ENCODE measurements at places on chromosomes 5 and 9. TPM values are rescaled to one million over a fixed set of nuclear protein-coding genes. Genes with fewer than 3 reads are reported as not detected.
A peak's percentile ranks its signal among the peaks of the same experiment; 100 is the strongest.

- no peak for DNase-seq
- no peaks in the 10 kb centered on the region for H3K27me3 ChIP-seq
- no peak overlapping the region for H3K27ac ChIP-seq
- H3K4me3 ChIP-seq = no peak overlapping the region
Observed at GRCh38 chr5:55672477-55672911, 39.6 kb downstream of the SLC38A9 start.

The RELL2 gene
- total RNA-seq = 6.3 TPM

- no peak for DNase-seq
- no peaks in the 10 kb centered on the region for H3K27me3 ChIP-seq
- no peaks in the 10 kb centered on the region for H3K4me1 ChIP-seq
- H3K36me3 ChIP-seq = no peaks in the 10 kb centered on the region
- H3K27ac ChIP-seq = no peak overlapping the region
Observed at GRCh38 chr5:6046296-6046967, 331.9 kb downstream of the MED10 start.

GRCh38 chr5:117568622-117569021, 994.0 kb upstream of the SEMA6A start:
- no peaks in the 10 kb centered on the region for H3K27me3 ChIP-seq
- H3K27ac ChIP-seq = no peak overlapping the region
- H3K36me3 ChIP-seq = no peaks in the 10 kb centered on the region
- no peak for DNase-seq
- no peak overlapping the region for H3K4me3 ChIP-seq
- no peaks in the 10 kb centered on the region for H3K4me1 ChIP-seq

GRCh38 chr5:163505368-163506094, at the start of gene MAT2B:
Gene MAT2B, plus strand, starts transcription at chr5:163505619. Its CDS starts 68 bp downstream, at chr5:163505687.
- H3K27me3 ChIP-seq = no peaks in the 10 kb centered on the region
- H3K36me3 ChIP-seq = no peaks in the 10 kb centered on the region

GRCh38 chr5:10576121-10576789, 12.4 kb downstream of the ANKRD33B start:
- no peaks in the 10 kb centered on the region for H3K4me1 ChIP-seq
- no peak for DNase-seq
- no peaks in the 10 kb centered on the region for H3K27me3 ChIP-seq
- no peaks in the 10 kb centered on the region for H3K36me3 ChIP-seq
- no peak overlapping the region for H3K27ac ChIP-seq

The GNAQ gene
- 95.5 TPM for total RNA-seq

The LCN15 gene
- not detected for total RNA-seq

- H3K4me1 ChIP-seq = no peaks in the 10 kb centered on the region
- H3K27ac ChIP-seq = peak overlapping the region; percentile 46
- H3K36me3 ChIP-seq = no peaks in the 10 kb centered on the region
- no peak overlapping the region for H3K4me3 ChIP-seq
Observed at GRCh38 chr9:93065135-93065720, 6.7 kb downstream of the SUSD3 start.

The SPINK6 gene
- total RNA-seq = 0.42 TPM

DNA sequence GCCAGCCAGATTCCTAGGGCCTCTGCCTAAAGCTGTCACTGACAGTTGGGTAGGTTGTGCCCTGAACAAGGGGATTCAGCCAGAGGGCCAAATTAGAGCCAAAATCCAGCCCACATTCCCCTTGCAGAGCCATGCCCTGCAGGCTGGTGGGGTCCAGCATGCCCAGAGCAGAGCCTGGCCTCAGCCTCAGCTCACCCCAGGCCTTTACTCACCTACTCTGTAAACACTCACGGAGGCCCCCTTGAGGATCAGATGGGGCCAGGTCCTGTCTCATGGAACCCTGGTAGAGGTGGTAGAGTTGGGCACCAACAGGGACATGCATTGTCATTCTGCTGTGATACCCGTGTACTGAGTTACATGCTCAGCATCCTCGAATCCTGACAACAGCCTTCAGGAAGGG, 74.9 kb downstream of the LMX1B start:
- H3K36me3 ChIP-seq = no peaks in the 10 kb centered on the region
- no peak for DNase-seq

DNA sequence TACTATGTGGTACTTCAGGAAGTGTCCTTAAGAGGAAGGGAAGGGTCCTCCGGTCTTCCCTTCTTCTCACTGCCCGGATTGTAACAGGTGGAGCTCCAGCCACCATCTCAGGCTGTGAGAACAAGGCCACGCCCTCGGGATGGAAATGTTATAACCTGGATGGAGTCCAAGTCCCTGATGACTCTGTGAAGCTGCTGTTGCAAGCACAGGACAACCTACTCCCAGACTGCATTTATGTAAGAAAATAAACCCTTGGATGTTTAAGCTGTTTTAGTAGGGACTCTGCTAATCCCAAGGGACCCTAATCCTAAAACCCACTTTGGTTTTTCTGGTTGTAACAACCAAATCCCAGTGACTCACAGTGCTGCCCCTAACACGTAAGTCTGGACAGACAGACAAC, 221.6 kb downstream of the ACTL7B start:
- H3K27ac ChIP-seq = no peak overlapping the region
- no peak for DNase-seq
- no peaks in the 10 kb centered on the region for H3K36me3 ChIP-seq
- no peaks in the 10 kb centered on the region for H3K27me3 ChIP-seq

DNA sequence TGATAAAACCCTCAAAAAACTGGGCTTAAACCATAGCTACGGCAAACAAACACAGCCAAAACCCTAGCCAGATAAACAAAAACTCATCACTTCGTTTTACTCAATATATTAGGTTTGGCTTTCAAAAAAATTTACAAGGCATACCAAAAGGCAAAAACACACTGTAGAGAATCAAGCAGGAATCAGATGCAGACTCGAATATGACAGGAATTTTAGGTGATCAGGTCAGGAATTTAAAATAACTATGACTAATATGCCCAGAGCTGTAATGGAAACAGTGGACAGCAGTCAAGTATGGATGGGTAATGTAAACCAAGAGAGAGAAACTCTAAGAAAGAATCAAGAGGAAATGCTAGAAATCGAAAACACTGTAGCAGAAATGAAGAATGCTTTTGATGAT, 26.5 kb upstream of the DOCK2 start:
- no peaks in the 10 kb centered on the region for H3K27me3 ChIP-seq
- no peak overlapping the region for H3K4me3 ChIP-seq
- H3K27ac ChIP-seq = no peak overlapping the region

Data from left lung (tissue), 14 donors.